Activated naive CD4-positive, alpha-beta T cell treated with anti-CD3 and anti-CD28 coated beads, Interleukin-2, amount 50 U/mL, for 72 hours (primary cell): ENCODE measurements at places on chromosomes 2 and 18.

DNA sequence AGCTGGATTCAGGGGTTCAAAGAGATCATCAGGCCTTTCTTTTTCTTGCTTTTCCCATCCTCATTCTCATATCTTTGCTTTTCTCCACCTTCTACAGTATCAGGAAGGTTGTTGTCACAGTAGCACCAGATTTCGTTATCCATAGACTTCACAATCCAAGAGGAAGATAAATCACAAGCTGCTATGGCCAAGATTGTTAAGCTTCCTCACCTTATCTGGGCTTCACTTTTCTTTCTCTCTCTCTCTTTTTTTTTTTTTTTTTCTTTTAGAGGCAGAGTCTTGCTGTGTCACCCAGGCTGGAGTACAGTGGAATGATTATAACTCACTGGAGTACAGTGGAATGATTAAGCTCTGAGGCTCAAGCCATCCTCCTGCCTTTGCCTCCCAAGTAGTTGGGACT, 93.5 kb downstream of the TTC27 start:
- DNase-seq = no peak

DNA sequence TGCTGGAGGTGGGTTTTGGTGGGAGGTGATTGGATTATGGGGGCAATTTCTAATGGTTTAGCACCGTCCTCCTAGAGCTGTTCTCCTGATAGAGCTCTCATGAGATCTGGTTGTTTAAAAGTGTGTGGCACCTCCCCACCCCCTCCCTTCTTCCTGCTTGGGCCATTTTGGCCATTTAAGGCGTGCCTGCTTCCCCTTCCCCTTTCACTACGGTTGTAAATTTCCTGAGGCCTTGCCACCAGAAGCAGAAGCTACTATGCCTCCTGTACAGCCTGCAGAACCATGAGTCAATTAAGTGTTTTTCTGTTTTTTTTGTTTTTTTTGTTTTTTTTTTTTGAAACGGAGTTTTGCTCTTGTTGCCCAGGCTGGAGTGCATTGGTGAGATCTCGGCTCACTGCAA, 335.7 kb upstream of the HS6ST1 start:
- no peak for DNase-seq

GRCh38 chr2:219060821-219061791, at the start of gene IHH:
Gene IHH (minus strand): TSS chr2:219060921. CDS start chr2:219060467, 454 bp downstream.
- DNase-seq = no peak

DNA sequence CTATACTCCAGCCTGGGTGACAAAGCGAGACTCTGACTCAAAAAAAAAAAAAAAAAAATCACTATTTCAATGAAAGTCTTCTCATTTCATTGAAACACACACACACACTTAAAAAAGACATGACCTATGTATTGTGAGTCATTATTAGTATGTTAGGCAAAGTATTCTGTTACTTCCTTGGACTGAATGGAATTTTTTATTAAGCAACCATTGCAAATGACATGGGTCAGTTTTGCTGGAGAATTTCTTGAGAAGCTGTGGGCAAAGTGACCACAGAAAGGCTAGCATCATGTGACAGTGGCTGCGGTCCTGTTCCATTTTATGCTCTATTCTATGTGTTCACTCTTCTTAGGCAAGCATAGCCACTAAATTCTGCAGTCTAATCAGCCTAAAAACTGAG, 695.7 kb downstream of the TDRD15 start:
- no peak for DNase-seq

GRCh38 chr2:190415794-190416775, 7.9 kb downstream of the MFSD6 start:
- DNase-seq = no peak

DNA sequence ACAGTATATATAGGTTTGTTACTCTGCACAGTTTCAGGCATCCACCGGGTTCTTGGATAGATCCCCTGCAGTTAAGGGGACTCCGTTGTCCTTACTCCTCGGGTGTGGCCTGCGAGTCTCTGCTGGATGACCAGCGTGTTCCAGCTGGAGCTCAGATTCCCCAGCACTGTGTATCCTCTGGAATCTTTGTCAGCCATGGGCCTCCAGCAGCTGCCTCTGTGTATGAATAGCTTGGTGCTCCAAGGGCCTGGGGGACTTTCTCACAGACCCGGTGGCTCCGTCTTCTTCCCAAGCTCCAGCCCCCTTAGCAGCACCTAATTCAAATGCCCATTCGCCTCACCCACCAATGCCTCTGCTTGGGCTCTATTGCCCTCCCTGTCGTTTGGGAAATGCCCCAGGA, 6.3 kb downstream of the ANO7 start:
- no peak for DNase-seq

- DNase-seq = no peak
Observed at GRCh38 chr2:36173760-36174404, 181.7 kb upstream of the CRIM1 start.

DNA sequence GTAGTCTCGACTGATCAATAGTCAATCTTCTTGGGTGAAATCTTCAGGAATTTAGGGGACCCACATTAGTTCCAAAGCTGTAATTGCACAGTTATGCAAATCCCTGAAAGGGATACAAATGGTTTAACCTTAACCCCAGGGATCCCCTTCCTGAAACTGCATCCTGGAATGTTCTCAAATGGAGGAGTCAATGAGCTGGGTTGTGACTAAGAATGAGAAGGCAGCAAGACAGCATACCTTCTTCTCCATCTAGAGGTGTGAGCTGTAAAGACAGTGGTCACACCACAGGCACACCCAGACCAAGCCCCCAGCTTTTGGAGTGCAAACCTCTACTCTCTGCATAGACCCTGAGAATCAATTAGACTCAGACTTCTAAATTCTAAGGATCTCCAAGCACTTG, 164.7 kb upstream of the MEIS1 start:
- no peak for DNase-seq

- DNase-seq = no peak
Observed at GRCh38 chr18:21389903-21390302, 147.9 kb downstream of the GREB1L start.

DNA sequence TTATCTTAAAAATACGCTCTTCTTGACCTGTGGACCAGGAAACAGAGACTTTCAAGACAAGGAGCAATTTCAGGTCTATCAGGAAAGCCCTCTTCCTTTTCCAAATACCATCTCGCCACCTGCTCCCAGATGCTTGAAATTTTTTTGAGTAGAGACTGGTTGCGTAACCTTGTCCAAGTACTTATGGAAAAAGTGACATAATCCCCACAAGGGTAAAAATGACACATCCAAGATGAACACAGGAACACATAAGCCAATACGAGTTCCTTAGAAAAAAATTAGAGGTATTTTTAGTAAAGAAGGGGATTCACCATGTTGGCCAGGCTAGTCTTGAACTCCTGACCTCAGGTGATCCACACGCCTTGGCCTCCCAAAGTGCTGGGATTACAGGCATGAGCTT, 1.8 kb downstream of the SERPINB13 start:
- no peak for DNase-seq

DNA sequence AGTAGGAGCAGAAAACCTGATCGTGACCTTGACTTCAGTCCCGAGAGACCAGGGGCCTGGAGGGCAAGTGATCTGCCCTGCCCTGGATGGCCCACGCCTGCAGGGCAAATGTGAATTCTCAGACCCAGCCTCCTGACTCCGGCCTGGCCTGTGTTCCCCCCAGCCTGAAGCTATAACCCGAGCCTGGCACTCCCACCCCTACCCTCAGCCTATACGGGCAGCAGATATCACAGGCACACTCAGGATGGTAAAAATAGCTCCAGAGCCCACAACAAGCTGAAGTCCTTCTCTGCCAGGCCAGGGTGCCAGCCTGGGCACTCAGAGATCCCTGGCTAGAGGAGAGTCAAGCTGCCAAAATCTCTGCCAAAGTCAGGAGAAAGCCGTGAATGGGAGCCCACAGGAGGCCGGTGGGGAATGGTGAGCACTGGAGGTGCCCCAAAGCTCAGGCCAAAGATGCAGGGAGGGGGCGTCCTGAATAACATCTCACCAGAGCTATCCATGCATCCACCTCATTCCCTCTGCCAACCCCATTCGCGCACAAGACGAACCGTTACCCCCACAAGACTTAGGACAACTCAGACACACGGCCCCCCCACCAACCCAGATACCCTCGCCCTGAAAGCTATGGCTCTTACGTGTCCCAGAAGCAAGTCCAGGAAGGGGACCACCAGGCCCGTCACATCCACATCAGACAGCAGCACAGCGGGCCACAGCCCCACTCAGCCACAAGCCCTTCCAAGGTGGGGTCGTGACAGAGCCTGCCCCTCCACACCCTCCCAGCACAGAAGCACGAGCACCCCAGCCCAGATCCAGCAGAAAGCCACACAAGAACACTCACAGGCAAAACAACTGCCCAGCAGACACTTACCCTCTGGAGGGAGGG, 144.9 kb downstream of the TNS1 start:
- DNase-seq = no peak

DNA sequence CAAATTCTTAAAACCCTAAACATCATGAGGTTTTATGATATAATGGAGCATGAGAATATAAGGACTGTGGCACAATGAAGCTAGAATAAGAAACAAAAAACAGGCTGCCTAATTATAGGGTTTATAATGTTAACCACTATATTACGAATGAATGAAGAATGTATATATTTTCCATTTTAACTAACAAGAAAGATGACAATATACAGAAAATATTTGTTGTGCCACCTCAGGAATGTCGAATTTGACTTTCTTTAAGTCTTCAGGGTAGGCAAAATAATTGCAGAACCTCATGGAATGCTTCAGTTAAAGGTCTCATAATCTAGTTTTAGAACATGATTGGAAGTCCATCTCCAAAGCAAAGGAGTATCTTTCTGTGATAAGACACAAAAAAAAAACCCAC, 282.9 kb upstream of the SLC8A1 start:
- DNase-seq = no peak
